Calu3 (cell line): ENCODE measurements at places on chromosomes 6 and 20. TPM values are rescaled to one million over a fixed set of nuclear protein-coding genes. Genes with fewer than 3 reads are reported as not detected.

DNA sequence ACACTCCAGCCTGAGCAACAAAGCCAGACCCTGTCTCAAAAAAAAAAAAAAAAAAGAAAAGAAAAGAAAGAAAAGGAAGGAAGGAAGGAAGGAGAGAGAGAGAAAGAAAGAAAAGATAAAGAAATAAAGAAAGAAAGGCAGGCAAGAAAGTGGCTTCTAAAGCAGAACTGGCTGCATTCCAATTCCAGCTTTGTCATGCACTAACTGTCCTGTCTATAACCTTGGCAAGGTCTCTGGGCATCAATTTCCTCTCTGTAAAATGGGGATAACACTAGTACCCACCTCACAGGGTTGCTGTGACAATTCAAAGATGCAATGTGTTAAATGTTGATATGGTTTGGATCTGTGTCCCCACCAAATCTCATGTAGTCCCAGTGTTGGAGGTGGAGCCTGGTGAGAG, 28.0 kb downstream of the RING1 start:
- peaks cover 87% of the 10 kb centered on the region for H3K27me3 ChIP-seq
- no peaks in the 10 kb centered on the region for H3K36me3 ChIP-seq
- peaks cover 10% of the 10 kb centered on the region for H3K4me1 ChIP-seq
- DNase-seq, result no peak

GRCh38 chr6:51934098-51934497, 153.3 kb downstream of the PKHD1 start:
- H3K27ac ChIP-seq, result no peak overlapping the region
- DNase-seq, result peak; percentile 2
- H3K4me1 ChIP-seq, result peaks cover 9% of the 10 kb centered on the region
- H3K4me3 ChIP-seq, result no peak overlapping the region
- no peaks in the 10 kb centered on the region for H3K36me3 ChIP-seq

The VSX1 gene
- total RNA-seq, result not detected in 2 replicates

DNA sequence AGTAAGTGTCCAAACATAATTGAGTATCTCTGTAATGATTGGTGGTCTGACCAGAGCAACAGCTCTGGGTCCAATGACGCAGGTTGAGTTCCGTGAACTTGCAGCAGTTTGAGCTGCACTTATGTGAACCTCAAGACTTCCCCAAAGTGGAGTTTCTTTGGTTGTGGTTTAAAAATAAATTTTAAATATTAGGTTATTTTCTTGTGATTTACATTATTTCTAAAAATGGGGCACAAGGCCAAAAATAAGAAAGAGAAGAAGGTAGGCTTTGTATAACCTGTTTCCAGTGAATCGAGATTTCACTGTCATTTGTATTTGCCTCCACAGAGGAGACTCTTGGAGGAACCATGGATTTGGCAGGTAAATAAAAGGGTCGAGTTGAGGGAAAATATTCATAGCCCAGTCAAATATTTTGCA, 166.4 kb upstream of the ZNF217 start:
- no peak overlapping the region for H3K4me3 ChIP-seq
- no peak for DNase-seq
- no peaks in the 10 kb centered on the region for H3K36me3 ChIP-seq
- H3K4me1 ChIP-seq, result peaks cover 19% of the 10 kb centered on the region
- H3K27me3 ChIP-seq, result no peaks in the 10 kb centered on the region
- no peak overlapping the region for H3K27ac ChIP-seq

DNA sequence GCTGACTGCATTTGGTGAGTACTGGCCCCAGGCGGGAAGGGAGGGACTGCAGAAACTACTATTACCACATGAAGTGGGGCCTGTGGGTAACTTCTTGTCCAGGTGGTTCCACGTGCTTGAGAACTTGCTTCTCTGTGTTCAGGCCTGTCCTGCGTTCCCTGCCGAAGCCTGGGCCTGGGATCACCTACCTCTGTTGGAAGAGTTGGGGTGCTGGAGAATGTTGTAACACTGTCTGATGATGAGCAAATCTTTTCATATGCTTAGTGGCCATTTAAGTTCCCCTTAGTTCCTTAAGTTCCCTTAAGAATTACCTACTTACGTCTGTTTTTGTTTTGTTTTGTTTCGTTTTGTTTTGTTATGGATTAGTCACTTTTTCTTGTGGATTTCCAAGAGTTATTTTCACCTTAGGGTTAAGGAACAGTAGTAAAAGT, 154.4 kb downstream of the DTNBP1 start:
- no peak overlapping the region for H3K27ac ChIP-seq
- H3K27me3 ChIP-seq, result no peaks in the 10 kb centered on the region
- no peak for DNase-seq

The C6orf141 gene
- 60.9 and 74.2 TPM in 2 replicates for total RNA-seq

DNA sequence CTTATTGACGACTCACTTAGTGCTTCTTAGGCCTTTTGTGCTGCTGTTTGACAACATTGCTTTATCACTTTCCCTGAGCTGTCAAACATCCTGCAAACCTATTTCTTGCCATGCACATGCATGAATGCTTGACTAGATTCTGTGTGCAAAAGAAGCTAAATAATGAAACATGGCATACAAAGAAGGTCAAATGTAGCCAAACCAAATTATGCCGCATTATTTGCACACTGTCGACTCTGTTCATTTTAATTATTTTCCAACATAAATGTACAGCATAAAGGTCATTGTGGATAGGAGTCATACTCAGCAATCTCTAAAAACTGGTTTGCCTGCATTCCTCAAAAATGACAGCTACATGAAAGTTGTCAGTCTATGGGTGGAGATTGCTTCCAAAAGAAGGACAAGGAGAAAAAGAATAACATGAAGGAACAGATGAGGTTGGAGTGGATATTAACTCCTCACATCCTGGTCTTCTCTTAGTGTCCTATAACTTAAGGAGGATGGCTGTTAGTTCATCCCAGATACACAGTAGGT, 123.1 kb upstream of the STXBP5 start:
- H3K4me1 ChIP-seq, result peaks cover 26% of the 10 kb centered on the region
- H3K4me3 ChIP-seq, result no peak overlapping the region
- no peaks in the 10 kb centered on the region for H3K27me3 ChIP-seq
- H3K36me3 ChIP-seq, result no peaks in the 10 kb centered on the region
